ENCODE measurements at places on chromosomes 16 and 17.

- DNase-seq: no peak
Observed at GRCh38 chr17:11690681-11691080, 92.4 kb downstream of the DNAH9 start.

- DNase-seq: no peak
Observed at GRCh38 chr17:80625627-80626026, 81.0 kb downstream of the RPTOR start.

DNA sequence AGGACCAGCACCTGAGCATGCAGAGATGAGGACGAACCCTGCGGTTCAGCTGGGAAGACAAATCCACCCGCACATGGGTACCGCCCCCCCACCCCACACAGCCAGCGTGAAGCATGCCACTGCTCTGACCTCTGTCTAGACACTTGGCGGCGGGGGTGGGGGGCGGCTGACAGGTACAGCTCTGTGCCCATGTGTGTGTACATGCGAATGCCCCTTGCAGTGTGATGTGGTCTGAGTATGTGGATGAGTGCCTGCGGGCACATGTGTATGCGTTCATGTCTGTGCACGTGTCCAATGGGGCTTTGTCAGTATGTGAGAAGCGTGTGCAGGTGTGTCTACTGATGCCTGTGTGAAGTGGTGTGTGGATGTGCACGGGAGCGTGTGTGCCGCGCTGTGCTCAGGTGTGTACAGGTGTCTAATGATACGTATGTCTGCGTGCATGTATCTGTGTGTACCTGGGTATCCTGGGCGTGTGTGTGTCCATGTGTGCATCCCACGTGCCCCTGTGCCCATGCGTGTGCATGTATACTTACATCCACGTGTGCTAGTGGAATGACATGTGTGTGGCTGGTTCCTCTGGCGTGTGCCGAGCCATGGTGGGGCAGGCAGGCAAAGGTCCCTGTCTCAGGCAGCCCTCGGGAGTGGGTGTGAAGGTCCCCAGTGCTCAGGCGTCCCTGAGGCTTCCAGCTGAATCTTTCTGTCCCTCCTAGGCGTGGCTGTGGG, 636 bp upstream of the RAP1GAP2 start:
- no peak for DNase-seq

GRCh38 chr16:57619133-57619605, 9.3 kb upstream of the ADGRG1 start:
- no peak for DNase-seq

- DNase-seq: no peak
Observed at GRCh38 chr17:61770752-61771533, 92.4 kb downstream of the BRIP1 start.

DNA sequence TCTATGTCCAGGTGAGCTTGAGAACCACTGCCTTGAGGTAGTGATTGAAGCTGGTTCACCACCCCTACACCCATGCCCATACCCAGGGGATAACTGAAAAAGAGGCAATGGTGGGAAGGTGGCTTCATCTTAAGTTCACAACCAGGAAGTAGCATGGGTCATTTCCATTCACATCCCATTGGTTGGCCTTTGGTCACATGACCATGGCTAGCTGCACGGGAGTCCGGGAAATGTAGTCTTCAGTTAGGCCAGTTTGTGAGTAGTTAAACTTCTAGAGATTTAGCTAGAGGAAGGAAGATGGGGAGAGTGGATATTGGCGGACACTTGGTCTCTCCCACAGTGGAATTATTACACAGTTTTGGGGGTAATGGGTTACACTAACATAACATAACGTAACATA, 92.9 kb downstream of the RGS9 start:
- no peak for DNase-seq

DNA sequence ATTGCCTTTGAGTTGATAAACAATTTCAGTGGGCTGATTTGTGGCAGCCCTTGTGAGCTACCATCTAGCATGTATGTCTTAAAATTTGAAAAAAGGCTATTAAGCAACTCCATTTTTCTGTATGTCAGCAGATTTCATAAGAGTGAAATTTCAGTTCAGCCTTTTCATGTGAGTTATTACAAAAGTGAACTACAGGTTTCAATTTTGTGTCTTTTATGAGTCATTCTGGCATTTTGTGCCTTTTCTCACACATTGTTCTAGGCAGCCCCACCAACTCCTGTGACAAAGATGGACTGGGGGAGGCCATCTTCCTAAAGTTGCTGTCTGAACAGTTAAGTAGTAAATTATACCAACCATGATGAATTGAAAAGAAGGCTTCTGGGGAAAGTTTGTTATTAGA, 52.1 kb downstream of the USP10 start:
- no peak for DNase-seq

DNA sequence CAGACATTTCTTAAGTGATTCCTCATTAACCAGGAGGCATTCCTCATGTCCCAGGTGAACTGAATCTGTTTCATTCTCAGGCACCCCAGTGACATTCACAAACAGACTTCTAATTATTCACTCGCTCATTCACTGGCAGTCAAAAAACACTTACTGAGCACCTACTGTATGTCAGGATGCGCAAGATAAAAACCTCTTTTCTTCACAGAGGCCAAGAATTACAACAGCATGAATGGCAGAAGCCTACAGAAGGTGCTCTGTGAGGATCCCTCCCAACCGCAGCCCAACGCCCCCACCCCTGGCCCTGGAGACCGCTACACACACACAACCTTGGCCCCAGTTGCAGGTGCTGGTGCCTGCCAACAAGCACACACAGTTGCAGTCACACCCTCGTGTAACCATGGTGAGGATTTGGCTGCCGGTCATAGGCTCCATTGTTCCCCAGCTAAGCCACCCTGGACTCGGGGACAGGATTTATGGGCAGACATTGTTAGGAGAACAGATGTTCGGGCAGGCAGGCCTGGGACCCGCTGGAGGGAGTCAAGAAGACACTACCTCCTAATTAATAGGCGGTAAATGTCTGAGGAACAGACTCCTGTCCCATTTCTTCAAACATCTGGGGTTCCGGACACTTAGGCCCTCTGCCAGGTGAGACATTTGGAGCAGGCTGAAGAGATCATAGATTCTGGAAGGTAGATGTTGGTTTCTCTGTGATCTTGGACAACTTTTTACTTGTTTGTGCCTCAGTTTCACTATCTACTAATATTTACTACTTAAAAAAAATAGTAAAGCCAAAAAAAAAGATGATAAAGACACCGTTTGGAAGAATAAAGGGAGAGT, 43.2 kb downstream of the CUEDC1 start:
- peak; percentile 94 for DNase-seq

- DNase-seq: no peak
Observed at GRCh38 chr17:30336369-30337171, 2.7 kb upstream of the TMIGD1 start.

- DNase-seq: no peak
Observed at GRCh38 chr16:75319513-75320411, 68.3 kb upstream of the BCAR1 start.

GRCh38 chr16:19419698-19420075, 2.0 kb downstream of the TMC5 start:
- DNase-seq: no peak

DNA sequence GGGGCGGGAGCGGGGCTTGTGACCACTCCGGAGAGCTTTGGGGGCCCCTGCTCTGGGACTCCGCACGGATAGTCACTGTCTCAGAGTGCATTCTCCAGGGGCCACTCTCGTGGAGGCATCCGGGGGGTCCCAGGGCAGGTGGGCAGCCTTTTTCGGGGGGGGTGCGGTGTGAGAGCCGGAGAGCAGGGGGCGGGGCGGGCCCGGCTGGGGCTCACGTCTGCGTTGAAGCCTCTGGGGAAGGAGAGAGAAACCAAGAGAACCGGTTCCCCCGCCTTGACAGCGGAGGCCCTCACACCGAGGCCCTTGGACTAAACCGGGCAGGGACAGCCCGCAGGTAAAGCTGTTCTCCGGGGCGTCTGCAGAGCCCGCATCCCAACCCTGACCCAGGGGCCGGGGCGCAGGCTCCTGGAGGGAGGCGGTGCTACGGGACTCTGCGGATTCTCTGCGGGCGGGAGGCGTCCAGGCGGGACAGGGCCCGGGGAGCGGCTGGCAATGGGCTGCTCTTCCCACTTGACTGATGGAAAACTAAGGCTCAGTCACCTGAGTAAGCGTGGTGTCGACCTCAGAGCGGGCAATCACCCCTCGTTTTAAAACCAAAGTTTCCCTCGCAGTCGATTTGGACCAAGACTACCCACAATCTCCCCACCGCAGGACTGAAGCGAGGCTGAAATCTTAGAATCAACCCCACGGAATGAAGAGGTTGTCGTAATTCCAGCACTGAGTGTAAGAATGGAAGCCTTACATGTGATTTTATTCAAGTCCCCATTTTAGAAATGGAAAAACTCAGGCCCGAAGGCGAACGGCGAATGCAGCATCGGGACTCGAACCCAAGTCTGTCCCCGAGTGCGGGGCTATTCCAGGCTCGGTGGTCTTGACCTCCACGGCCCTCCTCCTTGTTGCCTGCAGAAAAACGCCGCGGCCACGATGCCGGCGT, 49.6 kb upstream of the AMZ2 start:
- no peak for DNase-seq

DNA sequence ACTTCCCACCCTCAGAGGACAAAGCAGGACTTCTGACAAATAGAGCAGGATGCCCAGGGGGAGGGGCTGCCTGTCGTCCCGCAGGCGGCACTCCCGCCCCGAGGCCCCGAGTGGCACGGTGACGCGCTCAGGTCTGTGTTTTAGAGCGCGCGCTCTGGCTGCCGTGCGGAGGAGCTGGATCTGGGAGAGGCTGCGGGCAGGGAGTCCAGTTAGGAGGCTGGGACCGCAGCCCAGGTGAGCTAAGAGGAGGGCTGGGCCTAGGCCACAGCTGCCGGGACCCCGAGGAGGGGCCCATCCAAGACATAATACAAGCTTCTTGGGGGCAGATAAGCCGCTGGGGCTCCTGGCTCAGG, 6.4 kb downstream of the DOC2A start:
- DNase-seq: no peak

DNA sequence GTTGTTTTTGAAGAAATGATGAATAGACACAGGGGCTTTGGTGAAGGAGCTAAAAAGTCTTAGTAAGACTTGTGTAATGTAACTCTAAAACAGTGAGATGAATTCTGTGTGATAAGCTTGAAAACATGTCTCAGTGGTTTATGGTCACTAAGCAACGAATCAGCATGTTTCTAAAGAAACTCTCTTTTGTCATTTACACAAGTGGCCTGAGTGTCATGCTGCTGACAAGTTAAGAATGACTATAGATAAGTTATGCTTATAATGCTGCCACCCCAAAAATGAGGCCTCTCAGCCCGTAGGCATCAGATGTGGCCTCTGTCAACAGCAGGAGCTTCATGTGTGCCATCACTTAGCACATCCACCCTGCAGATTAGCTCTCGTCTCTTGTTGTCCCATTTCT, 8.7 kb downstream of the COX10 start:
- DNase-seq: no peak

GRCh38 chr16:79253100-79253631, 347.4 kb downstream of the MAF start:
- no peak for DNase-seq

DNA sequence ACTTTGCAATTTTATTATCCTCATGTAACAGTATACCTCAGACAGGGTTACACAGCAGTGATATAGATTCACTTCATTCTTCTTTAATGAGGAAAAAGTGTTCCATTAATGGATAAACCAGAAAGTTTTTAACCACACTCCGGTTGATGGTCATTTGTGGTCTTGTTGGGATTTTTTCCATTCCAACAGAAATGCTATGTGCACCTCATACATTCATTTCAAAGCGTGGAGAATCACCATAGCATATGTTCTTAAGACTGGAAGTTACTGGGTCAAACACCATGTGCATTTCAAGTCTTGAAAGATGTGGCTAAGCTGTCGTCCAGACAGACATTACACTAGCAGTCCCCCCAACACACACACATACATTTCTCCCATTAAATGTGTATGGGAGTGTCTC, 245.8 kb upstream of the CDH5 start:
- no peak for DNase-seq

- no peak for DNase-seq
Observed at GRCh38 chr16:25311039-25311438, 53.4 kb upstream of the ZKSCAN2 start.

DNA sequence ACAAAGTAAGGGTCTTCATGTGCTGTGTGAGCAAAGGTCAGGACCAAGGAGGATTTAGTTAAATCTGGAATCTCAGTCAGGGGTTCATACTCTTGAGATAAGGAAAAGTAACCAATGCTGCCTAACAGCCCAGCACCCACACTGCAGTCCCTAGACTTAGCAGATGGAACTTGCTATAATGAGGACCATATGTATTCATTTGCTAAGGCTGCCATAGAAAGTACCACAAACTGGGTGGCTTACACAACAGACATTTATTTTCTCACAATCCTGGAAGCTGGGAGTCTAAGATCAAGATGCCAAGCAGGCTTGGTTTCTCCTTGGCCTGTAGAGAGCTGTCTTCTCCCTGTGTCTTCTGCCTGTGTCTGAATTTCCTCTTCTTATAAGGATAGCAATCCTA, 20.8 kb downstream of the ZP2 start:
- DNase-seq: no peak

- DNase-seq: no peak
Observed at GRCh38 chr16:49148410-49148809, 133.2 kb downstream of the CBLN1 start.

DNA sequence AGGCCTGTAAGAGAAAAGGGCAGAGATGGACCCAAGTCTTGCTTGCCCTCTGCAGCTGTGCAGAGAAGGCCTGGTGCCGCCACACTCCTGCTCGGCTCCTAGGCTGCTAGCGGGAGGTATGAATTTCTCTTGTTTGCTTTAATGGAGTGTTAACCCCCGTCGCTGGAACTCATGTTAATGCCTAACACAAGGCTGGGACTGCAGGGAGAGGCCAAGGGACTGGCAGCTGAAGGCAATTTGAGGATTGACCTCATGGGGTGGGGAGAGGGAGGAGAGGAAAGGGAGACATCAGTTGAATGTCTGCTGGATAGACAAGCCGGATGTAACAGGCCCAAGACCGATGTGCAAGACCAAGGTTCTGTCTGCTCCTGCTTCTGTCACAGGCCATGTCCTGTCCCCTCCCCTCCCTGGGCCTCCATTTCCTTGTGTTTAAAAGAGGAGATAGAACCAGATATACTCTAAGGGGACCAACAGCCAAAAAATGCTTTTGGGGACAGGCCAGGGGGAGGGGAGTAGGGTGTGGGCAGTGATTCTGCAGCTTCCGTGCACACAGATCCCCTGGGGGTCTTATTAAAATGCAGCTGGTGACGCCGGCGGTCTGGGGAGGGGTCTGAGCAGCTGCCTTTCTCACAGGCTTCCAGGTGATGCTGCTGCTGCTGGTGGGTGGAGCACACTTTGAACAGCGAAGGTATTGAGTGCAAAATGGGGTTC, 46.7 kb upstream of the TBX2 start:
- no peak for DNase-seq

- no peak for DNase-seq
Observed at GRCh38 chr16:69532641-69533455, 32.9 kb upstream of the NFAT5 start.

DNA sequence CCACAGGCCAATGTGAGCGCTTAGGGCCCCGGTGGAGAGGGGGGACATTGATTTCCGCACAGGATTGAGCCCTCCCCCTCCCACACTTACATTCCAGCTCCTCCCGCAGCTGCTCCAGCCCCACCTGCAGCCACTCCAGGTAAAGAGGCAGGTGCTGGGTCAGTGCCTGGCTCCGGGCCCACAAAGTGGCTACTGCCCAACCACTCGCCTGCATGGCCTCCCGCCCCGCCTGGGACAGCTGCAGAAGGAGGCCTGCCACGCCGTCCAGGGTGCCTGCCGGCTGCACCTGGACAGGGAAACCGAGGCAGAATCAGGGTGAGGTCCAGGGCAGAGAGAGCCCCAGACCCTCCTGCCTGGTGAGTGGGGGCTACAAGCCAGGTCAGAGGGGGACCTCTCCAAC, 46.3 kb downstream of the RMI2 start:
- DNase-seq: no peak
